Esophagus squamous epithelium (tissue), 5 donors: ENCODE measurements at places on chromosomes 2 and 18.

DNA sequence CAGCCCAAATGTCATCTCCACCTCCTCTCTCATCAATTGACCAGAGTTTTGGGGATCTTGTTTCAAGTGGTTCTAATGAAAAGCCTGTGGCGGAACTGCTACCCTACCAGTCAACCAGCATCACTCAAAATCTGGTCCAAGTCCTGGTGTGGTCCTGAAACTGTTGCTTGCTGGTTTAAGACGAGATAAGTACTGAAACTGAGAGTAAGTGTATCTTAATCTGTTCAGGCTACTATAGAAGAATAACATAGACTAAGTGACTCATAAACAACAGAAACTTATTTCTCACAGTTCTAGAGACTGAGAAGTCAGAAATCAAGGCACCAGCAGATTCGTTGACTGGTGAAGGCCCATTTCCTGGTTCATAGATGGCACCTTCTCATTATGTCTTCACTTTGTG lies 879 bp upstream of the GALNT5 start:
- no peak for DNase-seq

- no peak for DNase-seq
Measured at GRCh38 chr2:70474256-70474848, 79.3 kb downstream of the TGFA start.

DNA sequence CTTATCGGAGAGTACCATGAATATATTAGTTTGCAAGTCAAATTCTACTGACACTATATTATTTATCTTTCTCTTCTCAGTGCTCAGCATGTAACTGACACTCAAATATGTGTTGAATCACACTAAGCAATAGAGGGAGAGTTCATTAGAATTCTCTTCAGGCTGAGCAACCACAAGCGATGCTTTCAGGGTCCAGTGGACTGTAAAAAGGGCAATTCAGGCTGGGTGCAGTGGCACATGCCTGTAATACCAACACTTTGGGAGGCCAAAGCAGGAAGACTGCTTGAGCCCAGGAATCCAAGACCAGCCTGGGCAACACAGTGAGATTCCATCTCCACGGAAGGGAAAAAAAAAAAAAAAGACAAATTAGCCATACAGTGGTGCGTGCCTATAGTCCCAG lies 16.3 kb downstream of the PDE6D start:
- DNase-seq, result no peak

- no peak for DNase-seq
Measured at GRCh38 chr18:12879840-12880540, 4.0 kb downstream of the PTPN2 start.

- DNase-seq, result no peak
Measured at GRCh38 chr2:240510513-240511210, 47.1 kb downstream of the ANKMY1 start.

- DNase-seq, result no peak
Measured at GRCh38 chr2:66547887-66548286, 113.0 kb downstream of the MEIS1 start.

GRCh38 chr2:9710311-9710710 lies 79.5 kb upstream of the YWHAQ start:
- no peak for DNase-seq

DNA sequence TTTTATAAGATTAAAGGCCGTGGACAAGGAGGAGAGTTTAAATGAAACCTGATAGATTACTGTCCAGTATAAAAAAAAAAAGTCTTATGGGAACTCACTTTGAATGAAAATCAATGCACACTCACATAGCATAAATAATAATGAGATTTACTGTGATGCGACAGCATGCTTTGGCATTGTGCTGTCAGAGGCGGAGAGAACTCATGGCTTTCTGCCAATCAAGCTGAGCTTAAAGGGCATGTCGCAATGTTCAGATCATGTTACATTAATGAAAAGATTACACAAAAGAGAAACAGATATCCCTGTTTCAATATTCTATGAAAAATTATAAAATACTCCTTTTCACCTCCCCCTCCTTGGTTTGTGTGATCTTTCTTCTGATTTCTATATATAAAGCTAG lies 310.8 kb downstream of the ERBB4 start:
- no peak for DNase-seq

GRCh38 chr18:46711444-46711863 lies 45.4 kb downstream of the ST8SIA5 start:
- no peak for DNase-seq

- no peak for DNase-seq
Measured at GRCh38 chr2:237459741-237460174, 27.3 kb upstream of the MLPH start.

- no peak for DNase-seq
Measured at GRCh38 chr18:26135548-26135947, 1.9 kb downstream of the PSMA8 start.

DNA sequence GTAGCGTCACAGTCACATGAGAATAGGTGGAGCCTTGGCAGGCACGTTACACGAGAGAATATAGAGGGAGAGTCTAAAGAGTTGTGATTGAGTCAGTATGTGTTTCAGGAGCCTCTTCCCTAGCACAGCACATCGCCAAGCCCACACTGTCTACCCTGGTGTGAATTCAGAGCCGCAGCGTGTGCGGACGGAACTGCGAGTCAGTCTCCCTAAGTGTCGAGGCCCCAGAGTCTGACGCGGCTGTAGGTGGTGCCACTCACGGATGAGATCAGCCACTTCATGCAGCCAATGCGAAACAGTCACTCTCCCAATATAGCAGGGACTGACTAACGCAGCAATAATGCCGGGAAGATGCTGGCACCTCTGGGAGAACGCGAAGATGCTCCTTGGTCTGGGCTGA lies 587.3 kb upstream of the ID2 start:
- no peak for DNase-seq

GRCh38 chr18:1017227-1018058 lies 112.8 kb downstream of the ADCYAP1 start:
- no peak for DNase-seq

DNA sequence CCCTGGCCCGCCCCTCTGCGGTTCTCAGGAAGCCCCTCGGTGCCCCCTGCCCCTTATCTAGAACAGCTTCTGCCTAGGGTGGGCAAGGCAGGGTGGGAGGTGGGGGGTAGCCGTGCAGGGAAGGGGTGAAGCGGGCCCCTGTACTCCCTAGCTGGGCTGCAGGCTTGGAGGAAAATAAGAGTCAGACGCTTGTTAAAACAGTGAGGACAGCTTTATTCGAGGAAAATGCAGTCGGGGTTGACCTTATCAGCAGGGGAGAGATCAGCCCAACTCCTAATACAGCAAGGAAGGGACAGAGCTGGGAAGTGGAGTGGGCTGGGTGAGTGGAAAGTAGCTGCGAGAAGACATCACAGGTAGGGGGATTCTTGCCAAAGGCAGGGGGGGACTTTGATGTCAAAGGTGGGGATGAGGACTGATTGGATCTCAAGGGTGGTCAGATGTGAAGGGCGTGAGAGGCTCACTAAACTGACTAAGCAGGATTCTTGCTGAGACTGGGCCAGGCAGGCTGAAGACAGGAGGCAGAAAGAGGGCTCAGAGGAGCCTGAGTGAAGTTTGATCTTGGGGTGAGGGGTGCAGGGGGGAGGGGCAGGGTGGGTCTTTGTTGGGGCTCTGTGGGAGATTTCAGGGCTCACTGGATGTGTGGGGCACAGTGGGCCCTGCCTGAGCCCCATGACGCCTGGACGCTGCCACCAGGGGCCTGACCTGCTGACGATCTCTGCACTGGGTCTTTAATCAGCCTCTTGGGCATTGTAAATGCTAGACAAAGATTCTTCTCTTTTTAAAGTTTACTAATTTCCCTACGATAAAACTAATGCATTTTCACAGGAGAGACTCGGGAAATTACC lies 29.9 kb downstream of the HPCAL1 start:
- DNase-seq, result no peak

DNA sequence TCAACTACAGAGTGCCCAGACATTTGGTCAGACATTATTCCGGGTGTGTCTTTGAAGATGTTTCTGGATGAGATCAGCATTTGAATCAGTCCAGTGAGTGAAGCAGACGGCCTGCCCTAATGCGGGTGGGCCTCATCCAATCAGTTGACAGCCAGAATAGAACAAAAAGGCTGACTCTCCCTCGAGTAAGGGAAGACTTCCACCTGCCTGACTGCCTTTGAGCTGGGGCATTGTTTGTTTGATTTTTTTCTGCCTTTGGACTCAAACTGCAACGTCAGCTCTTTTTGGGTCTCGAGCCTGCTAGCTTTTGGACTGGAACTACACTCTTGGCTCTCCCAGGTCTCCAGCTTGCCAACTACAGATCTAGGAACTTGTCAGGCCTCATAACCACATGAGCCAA lies 111.7 kb upstream of the AGAP1 start:
- no peak for DNase-seq

DNA sequence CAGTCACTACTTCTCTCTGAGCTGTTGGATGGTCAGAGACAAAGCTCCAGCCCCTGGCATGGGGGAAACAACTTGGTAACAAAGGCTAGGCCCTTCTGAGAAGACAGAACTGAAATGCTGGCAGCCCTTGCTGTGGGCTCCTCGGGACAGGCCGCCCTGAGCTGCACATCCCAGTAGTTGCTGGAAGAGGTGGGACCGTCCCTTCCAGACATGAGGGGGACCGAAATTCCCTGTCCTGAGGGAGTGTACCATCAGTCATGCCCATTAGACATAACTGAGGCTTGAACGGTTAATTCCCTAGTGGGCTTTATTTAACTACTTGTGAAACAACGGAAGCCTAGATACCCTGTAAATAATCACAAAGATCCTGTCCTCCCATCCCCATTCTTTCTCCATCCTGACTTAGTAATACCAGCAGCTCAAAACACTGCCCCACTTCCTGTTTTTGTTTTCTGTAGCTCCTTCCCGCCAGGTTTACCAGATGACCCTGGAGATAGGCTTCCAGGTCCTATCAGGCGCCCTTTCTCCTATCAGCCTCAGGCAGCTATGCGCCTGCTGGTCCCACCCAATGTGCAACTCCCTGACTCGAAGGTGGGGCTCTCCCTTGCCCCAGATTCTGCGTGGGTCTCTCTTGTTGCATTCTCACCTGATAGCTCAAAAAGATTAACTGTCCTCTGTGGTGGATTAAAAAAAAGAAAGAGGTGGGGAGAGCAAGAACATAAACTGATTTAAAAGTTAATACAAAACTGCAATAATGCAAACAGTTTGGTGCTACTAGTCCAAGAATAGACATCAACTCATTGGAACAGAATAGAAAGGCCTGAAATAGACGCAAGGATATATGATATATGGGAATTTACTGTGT lies 37.0 kb upstream of the NT5DC4 start:
- no peak for DNase-seq

DNA sequence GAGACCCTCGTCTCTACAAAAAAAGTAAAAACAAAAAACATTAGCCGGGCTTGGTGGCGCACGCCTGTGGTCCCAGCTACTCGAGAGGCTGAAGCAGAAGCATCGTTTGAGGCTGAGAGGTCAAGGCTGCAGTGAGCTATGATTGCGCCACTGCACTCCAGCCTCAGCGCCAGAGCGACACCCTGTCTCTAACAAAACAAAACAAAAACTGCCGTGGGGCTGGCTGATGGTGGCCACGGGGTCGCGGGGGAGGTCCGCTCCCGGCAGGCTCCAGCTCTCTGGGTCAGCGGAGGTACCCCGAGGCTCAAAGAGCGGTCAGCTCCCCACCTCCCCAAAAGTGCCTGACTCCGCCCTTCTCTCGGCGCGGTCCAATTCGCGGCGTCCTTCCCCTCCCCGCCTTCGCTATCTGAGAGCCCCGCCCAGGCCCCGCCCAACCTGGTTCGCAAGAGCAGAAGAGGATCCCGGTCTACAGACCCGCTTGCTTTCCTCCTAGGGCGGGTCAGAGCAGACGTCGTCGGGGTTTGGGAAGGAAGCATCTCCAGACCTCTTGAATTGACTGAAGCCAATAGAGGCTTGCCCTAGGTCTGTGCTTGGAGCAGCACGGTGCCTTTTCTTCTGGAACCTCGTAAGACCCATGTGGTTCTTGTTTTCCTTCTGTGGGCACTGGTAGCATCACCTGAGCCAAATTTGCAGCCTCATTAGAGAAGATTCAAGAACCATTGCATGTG lies 7.8 kb downstream of the RAX start:
- DNase-seq, result no peak
